Motor neuron (in vitro differentiated cells): ENCODE measurements at places on chromosomes 4 and X.

GRCh38 chr4:94758700-94759399 is 1.1 kb downstream of the BMPR1B start:
- ATAC-seq = peak; percentile 4

DNA sequence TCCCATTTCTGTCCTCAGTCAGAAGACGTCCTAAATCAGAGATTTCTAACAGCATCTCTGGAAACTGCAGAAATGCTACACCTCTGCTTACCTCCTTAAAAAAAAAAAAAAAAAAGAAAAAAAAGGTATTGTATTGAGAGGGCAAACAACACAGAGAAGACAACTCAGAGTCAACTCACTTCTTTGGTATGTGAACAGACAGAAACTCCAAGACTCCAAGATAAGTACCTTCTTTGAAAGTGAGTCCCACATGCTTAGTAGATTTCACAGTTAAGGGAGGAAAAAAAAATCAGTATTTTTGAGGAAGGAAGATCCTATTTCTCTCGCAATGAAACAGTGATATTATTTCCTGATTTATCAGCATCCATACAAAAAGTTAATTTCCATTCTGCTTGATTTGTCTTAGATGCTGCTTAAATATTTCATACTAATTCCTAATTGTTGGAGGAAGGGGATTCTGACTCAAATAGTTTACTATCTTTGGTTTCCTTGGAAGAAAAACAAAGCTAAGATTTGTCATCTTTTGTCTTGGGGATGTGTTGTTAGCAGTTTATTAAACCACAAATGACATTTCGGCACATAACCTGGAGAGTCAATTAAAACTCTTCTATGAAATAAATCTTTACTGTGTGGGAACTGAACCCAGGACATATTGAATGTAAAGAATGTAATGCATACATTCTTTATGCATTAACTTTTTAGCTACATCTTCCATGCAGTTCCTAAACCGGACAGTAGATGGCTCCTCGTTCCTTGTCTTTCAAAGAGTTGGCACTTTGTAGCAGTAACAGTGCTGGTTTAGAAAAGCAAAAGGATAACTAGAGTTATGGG is 4.7 kb downstream of the RASGEF1B start:
- ATAC-seq = no peak

DNA sequence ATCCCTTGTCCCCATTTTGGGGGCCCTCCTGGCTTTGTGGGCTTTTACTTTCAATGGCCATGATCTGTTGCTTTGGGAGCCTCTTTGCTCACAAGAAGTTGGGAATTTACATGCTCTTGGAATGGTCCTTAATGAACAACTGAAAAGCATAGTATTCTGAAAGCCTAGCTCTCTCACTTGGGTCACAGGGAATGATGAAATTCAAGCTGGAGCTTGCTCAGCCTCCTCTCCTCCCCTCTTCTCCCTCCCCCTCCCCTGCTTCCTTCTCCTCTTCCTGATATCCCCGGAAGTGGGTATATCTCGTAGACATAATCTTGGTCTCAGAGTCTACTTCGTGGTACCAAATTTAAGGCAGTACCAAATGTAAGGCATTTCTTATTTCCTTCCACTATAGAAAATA is 400.6 kb upstream of the NR3C2 start:
- no peak for ATAC-seq

DNA sequence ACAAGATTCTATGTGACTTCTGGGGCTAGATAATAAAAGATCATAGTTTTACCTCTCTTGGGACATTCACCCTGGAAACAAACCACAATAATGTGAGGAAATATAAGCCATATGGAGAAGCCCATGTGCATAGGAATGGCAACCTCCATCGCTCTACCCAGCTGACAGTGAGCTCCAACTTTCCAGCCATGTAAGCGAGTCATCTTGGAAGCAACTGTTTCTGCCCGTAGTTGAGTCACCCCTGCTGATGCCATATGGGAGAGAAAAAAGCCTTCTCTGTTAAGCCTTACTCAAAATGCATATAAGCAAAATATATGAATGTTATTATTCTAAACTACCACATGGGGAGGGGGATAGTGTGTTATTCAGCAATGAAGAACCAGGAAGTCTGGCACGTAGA is 31.4 kb upstream of the RELL1 start:
- no peak for ATAC-seq

DNA sequence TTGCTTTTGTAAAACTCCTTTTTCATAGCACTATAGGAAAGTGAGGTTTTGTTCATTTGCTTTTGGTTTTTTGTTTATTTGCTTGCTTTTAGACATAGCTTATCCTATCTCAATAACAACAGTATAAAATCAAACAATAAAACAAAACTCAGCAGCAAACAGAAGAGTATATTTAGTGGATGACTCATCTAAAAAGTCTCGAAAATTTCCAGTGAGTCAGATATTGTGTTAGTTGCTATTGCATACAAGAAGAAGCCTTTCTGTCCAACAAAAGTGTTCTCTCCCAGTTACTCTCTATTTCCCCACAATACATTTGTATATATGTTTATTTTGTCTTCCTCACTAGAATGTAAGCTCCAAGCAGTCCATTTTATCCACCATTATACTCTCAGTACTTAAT is 36.0 kb upstream of the NPNT start:
- ATAC-seq = no peak

GRCh38 chr4:93000910-93001309 is 697.1 kb downstream of the GRID2 start:
- no peak for ATAC-seq

DNA sequence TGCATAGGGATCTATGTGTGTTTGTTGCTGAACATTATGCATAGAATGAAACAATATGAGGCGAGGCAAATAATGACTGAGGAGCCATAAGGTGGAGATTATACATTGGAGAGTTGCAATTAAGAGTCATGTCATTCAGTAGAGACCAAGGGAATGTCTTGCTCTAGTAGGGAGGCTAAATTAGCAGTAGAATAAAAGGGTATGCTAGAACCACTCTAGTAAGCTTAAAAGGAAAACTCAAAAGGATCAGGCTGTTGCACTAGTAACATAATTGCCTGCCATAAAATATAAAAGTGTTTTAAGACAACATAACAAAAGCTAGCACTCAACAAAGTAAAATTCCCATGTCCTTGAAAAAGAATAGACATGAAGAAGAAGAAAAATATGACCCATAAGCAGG is 586.2 kb upstream of the DIAPH2 start:
- ATAC-seq = no peak

DNA sequence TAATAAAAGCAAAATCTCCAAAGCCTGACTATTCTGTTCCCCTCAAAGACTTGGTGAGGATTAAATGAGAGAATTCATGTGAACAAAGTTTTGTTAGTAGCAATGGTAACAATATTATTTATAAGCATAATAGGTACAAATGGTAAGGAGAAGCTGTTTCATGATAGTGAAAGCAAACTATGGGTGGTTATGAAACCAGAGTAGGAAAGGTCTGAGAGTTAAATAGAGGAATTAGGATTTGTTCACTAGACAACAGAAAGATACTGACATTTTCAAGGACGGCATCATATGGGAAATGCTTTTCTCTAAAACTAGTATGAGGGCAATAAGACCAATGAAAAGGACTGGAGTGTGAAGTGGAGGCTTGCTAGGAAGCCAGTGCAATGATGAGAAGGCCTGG is 128.6 kb upstream of the FTHL17 start:
- no peak for ATAC-seq

- ATAC-seq = no peak
Observed at GRCh38 chr4:187433141-187433540, 562.4 kb upstream of the ZFP42 start.
